ENCODE measurements at places on chromosomes 3 and 15.

GRCh38 chr15:96028620-96029019, 301.9 kb upstream of the NR2F2 start:
- no peak for DNase-seq

DNA sequence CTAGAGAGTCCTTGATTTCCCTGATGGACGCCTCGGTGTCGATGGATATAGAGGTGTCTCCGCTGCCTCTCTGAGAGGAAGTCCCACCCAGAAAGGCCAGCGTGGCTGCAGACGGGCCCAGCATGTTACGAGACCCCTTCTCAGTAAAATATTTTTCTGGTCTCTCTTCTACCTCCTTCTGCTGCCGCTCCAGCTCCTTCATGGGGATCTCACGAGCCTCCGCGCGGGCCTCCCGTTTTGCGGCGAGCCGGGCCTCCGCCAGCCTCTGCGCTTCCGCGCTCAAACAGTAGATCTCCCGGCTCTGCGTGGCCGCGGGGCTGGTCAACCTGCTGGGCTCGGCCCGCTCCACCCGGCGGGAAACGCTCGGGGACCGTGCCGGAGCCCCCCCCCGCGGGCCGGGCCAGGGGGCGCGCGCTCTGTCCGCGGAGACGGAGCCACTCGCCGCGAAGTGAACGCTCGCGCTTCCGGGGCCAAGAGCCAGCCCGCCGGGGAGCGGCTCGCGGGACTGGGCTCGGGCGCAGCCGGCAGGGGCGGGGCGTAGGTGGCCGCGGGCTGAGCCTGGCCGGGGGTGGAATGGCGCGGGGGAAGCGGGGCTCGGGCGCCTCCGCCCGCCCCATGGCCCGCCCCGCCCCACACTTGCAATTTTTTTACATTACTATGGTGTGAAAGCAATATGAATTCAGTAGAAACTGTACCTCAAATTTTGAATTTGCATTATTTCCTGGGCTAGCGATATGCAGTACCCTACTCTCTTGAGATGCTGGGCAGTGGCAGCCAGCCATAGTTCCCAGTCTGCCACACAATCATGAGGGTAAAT, 10.2 kb upstream of the KCNMB3 start:
- peak; percentile 77 for DNase-seq

DNA sequence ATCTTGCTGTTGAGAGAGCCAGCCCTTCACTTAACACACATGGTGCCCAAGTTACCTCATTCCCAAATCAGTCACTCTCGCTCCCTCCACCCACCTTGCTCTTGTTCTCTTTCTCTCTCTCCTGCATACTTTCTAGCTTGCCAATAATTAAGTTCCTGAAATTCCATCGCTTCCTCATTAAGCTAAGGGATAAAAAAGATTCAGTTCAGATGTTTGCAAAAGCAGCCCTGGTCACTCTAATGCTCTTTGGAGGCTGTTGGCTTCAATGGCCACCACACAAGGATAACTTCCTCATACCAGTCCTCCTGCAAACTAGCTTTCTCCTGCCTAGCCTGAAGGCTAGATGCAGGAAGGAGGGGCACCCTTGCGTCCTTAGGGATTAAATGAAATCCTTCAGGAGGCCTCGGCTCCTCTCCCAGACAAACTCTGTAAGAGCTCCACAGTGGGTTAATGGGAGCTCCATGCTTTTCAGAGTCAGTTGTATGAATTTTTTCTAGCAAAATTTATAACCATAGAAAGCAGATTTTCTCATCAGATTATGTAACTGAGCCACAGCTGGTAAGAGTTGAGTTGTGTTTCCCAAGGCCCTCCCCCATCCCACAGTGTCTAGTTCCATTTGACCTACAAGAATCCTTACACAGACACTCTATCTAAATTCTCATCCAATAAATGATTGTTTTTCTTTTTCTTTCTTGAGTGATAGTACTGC, 176.6 kb upstream of the TRIM42 start:
- DNase-seq = no peak

- no peak for DNase-seq
These were observed 51.6 kb downstream of the ACAD9 start for GRCh38 chr3:128931046-128931445.

GRCh38 chr15:85897895-85898717, 103.4 kb upstream of the KLHL25 start:
- DNase-seq = no peak

- DNase-seq = no peak
These were observed 38.8 kb downstream of the BHLHE40 start for GRCh38 chr3:5017925-5018531.

DNA sequence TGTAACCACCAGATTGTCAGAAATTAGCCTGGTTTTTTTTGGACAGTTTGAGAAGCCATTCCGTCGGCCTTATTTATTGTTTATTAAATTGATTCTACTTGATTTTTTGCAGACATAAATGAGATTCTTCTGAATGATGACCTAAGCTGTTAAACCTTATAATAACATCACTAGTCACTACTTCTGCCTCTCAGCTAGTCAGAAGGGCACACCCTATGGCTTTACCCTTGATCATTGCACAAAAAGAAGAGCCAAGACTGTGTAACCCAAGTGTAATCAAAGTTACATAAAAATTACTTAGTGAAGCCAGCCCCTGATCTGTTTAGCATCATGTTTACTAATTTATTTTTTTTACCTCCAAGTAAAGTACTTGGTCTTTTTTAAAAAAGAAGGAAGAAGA, 64.3 kb downstream of the CHL1 start:
- DNase-seq = no peak

GRCh38 chr3:2512881-2513280, 414.2 kb downstream of the CNTN4 start:
- no peak for DNase-seq

DNA sequence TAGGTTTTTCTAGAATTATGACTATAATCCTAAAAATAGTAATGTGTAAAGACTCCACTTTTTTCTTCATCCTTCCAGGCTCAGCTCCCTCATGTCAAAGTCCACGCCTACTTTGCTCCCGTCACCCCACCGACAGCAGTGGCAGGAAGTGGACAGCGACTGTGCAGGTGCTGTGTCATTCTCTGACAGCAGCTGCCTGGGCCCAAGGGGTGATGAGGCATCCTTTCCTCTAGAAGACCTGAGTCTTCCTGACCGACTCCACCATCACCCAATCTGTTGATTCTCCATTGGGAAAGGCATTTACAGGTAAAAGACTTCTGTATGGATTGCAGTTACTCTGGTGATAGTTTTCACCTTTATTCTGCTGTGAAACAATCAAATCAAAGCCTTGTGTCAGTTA, 54.8 kb downstream of the UBP1 start:
- DNase-seq = peak; percentile 15

- no peak for DNase-seq
These were observed 662.8 kb upstream of the CCDC54 start for GRCh38 chr3:106714400-106714799.

Data from CD4-positive, alpha-beta T cell treated with Interleukin-1 beta for 1 hour (primary cell).